ENCODE measurements at places on chromosomes 7 and 10.

- DNase-seq: peak; percentile 86
Measured at GRCh38 chr10:30231071-30231652, 117.9 kb downstream of the MTPAP start.

DNA sequence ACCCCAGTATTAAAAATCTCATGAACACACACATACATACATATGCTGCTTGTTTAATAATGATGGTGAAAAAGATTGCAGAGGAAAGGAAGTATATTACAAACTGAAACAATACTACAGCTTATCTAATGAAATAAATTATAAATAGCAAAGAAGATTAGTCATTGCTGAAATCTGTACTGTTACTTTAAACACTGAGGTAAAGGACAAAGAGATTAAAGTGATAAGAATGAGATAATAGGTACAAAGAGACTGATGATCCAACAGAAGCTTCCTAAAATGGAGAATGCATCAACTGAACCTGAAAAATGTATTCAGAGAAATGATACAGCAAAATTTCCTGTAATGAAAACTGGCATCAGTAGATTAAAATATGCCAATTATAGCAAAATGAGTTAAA, 91.5 kb upstream of the KCND2 start:
- no peak for DNase-seq

DNA sequence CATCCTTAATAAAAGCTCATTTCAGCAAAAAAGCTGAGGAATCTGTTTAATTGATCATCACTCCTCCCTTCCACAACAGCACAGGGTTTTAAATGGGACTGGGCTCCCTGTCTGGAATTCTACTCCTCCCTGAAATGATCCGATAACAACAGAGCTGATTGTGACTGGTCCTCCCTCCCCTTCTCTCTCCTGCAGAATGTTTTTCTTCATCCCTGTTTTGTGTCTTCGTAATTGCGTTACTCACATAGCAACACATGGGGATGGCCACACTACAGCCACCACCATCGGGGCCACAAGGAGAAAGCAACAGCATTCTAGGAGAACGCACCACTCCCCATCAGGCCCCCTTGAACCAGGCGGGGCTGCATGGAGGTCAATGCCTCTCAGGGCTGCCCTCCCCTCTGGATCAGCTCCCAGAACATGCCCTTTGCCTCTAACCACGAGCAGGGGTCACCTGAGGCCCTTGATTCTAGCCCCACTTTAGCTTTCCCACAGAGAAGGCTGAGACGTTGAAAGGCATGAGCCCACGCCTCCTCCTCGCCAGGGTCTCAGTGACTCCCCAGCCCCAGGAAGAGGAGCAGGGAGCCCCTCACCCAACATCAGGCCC, 152.6 kb downstream of the PLXNA4 start:
- no peak for DNase-seq

GRCh38 chr7:146249272-146249671, 132.7 kb downstream of the CNTNAP2 start:
- no peak for DNase-seq

- no peak for DNase-seq
Measured at GRCh38 chr10:79254333-79255006, 92.8 kb upstream of the PPIF start.
